Neural crest cell (in vitro differentiated cells): ENCODE measurements at places on chromosomes 7 and 10. TPM values are rescaled to one million over a fixed set of nuclear protein-coding genes. Genes with fewer than 3 reads are reported as not detected.
A peak's percentile ranks its signal among the peaks of the same experiment; 100 is the strongest.

DNA sequence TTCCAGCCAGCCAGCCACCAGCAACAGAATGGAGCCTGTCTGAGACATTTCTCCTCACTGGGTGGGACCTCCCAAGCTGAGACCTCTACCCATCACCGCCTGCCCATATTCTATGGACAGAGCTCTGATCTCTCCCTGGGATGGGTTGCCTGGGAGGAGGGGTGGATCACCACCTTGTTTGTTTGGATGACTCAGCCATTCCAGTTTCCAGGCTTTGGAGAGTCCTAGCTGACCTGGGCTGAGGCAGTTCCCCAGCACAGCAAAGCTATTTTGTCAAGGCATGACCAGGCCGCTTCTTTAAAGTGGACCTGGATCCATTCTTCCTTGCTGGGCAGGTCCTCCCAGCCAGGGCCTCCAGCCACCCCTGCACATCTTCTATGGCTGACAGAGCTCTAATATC lies 982.3 kb downstream of the DNAJB9 start:
- DNase-seq, result no peak

The EPHA1 gene
- not detected in 2 replicates for total RNA-seq

DNA sequence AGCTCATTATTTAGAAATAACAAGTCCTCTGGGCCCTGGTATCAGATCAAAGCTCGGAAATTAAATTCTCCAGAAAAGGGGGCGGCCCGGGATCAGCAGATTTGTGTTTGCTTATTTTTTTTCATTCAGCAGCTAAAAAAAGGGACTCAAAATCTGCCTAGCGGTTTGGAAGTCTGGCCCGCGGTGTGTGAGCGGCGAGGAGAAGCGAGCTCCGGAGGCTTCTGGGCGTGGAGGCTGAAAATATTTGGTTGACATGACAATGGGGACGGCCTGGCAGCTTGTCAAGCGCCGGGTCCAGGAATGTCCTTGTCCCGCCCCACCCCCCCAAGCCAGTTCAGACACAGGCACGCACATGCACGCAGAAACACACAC lies 43.4 kb downstream of the FOXL3 start:
- no peak for DNase-seq

DNA sequence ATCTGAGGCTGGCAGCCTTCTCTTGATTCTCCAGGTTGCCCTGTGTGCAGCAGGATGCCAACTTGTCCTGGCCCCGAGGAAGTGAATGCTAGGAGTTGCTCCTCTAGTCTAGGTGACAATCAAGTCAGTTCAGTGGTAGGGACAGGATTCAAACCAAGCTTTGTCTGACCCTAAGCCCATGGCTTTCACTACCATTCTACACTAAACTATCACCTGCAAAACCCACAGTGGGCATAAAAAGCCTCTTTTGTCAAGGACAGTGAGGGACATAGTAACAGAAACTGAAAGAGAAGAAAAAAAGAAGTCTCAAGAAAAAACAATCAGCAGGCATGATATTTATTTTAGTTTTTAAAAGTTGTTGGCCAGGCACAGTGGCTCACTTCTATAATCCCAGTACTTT lies 33.5 kb downstream of the KCNMA1 start:
- no peak for DNase-seq

DNA sequence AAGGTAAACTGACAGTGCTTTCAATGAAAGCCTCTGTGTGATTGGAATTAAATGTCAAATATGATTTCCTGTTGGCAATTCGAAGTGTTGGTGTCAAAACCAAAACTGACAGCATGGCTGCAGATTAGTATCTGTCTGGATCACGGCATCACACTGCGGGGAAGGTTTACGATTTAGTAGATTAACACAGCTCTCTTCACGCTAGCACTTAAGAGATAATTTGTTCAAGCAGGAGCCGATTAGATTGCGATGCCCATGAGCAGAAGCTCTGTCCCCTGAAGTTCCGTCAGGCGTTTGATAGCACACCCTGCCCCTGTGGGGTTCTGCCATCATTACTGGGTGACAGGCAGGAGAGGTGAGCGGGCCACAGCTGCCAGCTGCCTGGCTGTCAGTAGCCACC lies 279.5 kb upstream of the AUTS2 start:
- no peak for DNase-seq

The IL2RA gene
- total RNA-seq, result not detected in 2 replicates

- DNase-seq, result no peak
Observed at GRCh38 chr7:25835197-25835596, 316.8 kb upstream of the NFE2L3 start.

GRCh38 chr7:95434557-95435421 lies at the start of gene PON2:
Gene PON2, minus strand, starts transcription at chr7:95435028. Its CDS starts 77 bp downstream, at chr7:95434951.
- DNase-seq, result peak; percentile 72

DNA sequence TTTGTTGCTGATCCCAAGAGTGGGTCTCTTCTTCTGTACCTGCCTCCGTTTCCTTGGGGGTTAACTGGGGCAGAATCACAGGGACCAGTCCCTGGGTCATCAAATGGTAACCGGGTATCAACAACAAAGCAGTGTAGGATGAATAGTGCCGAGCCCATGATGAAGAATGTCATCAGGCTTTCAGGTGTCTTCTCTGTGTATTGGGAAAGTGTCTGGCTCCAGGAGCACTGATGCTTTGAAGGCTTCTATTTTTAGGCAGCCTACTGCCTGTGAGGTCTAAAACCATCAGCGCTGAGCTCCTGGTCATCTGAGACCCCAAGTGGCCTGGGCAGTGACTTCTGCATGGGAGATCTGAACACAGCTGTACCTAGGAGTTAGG lies 48.2 kb upstream of the SHH start:
- no peak for DNase-seq

- no peak for DNase-seq
Observed at GRCh38 chr10:132856869-132857524, 71.0 kb upstream of the NKX6-2 start.

GRCh38 chr7:116998567-116999175 lies 45.4 kb downstream of the ST7 start:
- DNase-seq, result no peak

The DNAAF5 gene
- total RNA-seq, result 54.2 and 55.3 TPM in 2 replicates

- DNase-seq, result no peak
Observed at GRCh38 chr7:150973571-150974451, 4.3 kb downstream of the KCNH2 start.

The CFTR gene
- not detected in 2 replicates for total RNA-seq

DNA sequence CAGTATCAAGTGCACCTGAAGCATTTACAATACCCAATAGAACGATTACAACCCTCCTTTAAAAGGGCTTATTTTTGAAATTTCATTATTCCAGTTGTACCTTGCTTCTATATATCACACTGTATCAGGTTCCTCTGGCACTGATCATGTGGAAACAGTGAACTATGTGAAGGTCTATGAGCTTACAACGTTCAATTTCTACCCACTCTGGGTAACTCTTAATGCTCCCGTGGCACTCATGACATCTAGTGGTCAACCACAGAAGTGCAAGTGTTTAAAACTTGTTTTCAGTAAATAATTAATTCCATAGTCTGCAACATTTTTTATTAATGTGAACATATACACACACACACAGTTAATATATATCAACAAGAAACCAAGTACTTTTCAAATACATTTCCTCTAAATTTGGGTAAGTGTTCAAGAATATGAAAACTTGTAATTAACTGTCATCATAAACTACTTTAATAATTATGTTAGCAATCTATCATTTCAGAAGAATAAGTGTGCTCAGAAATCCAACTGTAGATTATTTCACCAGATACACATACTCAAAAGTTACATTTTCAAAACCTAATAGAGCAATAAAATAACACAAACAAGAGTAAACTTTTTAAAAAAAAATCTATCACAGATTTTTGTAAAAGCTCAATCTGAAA lies 61.0 kb downstream of the MPP7 start:
- peak; percentile 56 for DNase-seq

The C10orf53 gene
- total RNA-seq, result 0.14 TPM in 1 of 2 replicates, not detected in the other

DNA sequence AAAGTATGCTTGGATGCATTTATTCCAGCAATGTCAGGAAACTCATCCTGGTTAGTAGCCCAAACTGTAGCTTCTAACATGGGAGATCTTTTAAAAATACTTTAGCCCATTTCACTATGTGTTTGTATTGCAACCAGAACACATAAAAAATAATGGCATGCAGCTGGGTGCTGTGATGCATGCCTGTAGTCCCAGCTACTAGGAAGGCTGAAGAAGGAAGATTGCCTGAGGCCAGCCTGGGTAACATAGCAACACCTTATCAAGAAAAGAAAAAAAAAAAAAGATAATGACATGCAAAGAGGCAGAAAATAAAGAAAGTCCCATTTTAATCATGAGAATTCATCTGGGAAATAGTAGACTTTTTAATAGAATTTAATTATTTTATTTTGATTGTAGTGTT lies 517.0 kb upstream of the TEX47 start:
- DNase-seq, result no peak

The ASZ1 gene
- not detected in 2 replicates for total RNA-seq

DNA sequence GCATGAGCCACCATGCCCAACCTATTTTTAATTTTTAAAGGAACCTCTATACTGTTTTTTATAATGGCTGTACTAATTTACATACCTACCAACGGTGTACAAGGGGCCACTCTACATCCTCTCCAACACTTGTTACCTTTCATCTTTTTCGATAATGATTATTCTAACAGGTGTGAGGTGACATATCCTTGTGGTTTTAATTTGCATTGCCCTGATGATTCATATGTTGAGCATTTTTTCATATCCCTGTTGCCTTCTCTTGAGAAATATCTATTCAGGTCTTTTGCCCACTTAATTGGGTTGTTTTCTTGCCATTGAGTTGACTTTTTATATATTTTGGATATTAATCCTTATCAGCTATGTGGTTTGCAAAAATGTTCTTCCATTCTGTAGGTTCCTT lies 167.0 kb downstream of the CTTNBP2 start:
- DNase-seq, result no peak

The OR2A42 gene
- total RNA-seq, result 0.14 TPM in 1 of 2 replicates, not detected in the other

DNA sequence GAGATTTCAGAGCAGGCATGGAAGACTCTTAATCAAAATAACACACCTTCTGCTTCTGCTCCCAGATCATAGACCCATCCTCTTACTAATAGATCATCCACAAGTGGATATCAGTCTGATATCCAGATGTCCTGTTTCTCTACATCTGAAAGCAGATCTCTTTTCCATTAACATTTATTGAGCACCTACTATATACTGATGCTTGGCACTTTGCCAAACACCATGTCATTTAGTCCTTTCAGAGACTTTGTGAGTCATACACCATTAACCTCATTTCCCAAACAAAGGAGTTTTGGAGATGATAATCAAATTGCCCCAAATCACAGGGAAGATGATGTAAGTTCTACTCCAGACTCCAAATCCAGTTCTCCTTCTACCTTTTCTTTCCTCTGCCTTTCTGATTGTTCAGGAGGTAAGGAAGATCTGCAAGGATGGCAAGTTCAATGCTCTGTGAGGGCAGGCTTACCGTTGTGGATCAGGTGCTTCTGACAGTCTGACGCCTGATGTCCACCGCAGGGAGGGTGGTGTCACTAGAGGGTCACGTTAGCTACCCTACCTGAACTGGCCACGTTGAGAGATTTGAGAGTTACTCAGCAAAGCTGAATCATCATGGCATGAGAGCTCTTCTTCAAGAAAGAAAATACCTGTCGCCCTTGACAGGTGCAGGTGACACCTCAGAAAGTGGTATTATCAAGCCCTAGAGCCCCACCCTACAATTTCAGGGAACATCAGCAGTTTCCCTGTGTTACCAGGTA lies 269.6 kb upstream of the ZMIZ1 start:
- no peak for DNase-seq

The SEMA3D gene
- total RNA-seq, result 22.7 and 26.3 TPM in 2 replicates

The SRRT gene
- total RNA-seq, result 330 and 356 TPM in 2 replicates
